ENCODE measurements at places on chromosomes 12 and 14. TPM values are rescaled to one million over a fixed set of nuclear protein-coding genes. Genes with fewer than 3 reads are reported as not detected.

DPF3 gene
- 18.5 TPM for total RNA-seq

DIO2 gene
- total RNA-seq = 2.7 TPM

SIX6 gene
- total RNA-seq = not detected

PIK3C2G gene
- total RNA-seq = not detected

Data from endothelial cell of coronary artery (primary cell).